Left lobe of liver (tissue), 2 donors: ENCODE measurements at places on chromosomes 12 and 14. TPM values are rescaled to one million over a fixed set of nuclear protein-coding genes. Genes with fewer than 3 reads are reported as not detected.

DNA sequence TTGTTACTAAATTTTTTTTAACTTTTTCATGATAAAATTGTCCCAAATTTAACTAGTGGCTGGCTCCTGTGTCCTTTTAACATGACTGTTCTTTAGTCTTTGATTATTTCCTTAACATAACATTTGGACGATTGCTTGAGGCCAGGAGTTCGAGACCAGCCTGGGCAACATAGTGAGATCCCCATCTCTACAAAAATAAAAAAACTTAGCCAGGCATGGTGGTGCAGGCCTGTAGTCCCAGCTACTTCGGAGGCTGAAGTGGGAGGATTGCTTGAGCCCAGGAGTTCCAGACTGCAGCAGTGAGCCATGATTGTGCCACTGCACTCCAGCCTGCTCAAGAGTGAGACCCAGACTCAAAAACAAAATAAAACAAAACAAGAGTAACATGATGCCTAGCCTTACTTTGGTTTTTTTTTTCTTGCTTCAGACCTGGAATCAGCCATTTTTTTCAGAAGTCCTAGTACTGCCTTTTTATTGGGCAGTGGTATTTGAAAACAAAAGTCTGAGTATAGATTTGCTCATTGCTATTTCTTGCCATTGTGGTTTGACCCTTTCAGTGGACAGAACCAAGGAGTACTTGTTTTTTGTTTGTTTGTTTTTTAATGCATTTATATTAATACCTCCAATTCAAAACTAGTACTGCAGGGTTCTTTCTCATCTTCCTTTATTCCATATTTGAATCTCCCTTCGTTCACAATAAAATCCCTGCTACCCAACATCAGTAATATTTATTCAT, 4.8 kb downstream of the TOGARAM1 start:
- DNase-seq, result no peak

MANSC4 gene
- total RNA-seq, result not detected

LGR5 gene
- 0.13 TPM for total RNA-seq

GRCh38 chr14:89408907-89409700, 7.9 kb downstream of the FOXN3 start:
- DNase-seq, result no peak

RTL1 gene
- not detected for total RNA-seq

RNASE12 gene
- total RNA-seq, result not detected

GPD1 gene
- total RNA-seq, result 129 TPM

SDR9C7 gene
- not detected for total RNA-seq

GALNT9 gene
- total RNA-seq, result not detected

SIX1 gene
- total RNA-seq, result not detected

DNA sequence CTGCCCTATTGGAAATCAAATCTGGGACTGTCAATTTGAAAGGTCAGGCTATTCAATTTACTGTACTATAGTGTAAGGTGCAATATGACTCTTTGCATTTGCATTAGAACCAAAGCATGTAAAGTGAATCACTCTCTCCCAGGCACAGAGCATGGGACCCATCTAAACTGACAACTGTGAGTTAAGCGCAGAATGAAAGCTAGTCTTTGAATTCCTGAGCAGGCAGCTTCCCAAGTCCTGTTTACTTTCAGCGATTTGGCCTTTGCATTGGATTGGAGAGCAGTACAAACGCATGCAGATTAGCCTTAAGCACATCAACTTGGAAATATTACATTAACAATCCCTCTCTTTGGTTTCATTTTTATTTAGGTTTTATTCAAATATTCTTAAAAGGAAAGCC, 74.6 kb downstream of the RERG start:
- no peak for DNase-seq

DNA sequence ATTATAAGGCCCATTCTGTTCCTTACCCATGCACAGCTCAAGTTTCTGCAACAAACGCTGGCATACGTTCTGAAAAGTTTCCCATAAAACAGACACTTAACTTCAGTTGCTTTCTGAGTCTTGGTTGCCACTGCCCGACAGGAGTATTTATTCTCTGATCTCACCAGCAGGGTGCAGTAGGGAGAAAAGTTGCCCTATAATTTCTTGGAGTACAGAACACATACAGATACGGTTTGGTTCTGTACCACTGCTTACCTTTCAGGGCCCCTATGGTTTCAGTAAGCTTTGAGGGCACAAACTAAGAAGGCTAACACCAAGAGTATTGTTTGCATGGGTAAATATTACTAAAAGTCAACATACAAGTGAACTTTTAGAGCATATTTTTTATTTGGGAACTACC, 77.9 kb downstream of the SPATA7 start:
- DNase-seq, result no peak

OASL gene
- 2.5 TPM for total RNA-seq

HRK gene
- not detected for total RNA-seq

DNA sequence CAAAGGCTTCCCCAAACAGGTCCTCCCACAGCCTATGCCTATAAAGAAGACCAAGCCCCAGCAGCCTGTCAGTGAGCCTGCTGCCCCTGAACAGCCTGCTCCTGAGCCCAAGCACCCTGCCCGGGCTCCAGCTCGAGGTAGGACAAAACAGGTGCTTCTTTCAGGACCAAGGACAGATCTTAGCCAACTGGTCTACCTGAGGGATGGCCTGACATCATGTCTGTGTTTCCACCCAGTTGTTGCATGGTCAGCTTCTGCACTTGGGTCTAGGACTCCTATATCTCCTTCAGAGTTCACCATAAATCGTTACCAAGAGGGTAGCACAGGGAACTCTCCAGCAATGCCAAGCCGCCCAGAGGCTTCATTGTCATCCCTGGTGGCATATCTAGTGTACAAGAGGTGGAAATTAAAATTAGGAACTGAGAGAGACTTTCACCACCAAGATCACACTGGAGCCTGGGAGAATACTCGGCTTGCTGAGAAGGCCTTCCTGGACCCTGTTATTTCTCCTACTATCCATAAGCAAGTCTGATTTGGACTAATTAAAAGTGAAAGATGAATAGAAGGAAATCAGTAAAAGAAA, 38.2 kb upstream of the OAS1 start:
- no peak for DNase-seq

DNA sequence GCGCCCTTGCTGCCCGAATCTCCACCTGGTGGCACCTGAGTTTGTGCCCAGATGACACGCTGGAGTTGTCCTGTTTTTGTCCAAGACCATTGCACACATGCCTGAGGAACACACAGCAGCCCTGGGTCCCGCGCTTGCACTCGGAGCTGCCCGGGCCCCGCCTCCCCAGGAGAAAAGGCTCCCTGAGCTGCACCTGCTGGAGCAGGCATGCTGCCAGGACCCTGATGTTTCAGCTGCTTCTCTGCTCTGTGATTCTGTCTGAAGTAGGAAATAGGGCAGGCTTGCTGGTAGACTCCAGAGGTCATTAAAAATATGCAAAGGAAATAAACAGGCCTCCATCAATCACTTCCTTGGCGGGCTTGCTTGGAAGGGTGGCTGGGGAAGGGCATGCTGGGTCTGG, 271.6 kb downstream of the CACNA1C start:
- no peak for DNase-seq

- no peak for DNase-seq
These were observed 69.3 kb downstream of the PRKD1 start for GRCh38 chr14:29858299-29858698.

GRCh38 chr12:93530358-93530757, 42.1 kb upstream of the SOCS2 start:
- no peak for DNase-seq

DNA sequence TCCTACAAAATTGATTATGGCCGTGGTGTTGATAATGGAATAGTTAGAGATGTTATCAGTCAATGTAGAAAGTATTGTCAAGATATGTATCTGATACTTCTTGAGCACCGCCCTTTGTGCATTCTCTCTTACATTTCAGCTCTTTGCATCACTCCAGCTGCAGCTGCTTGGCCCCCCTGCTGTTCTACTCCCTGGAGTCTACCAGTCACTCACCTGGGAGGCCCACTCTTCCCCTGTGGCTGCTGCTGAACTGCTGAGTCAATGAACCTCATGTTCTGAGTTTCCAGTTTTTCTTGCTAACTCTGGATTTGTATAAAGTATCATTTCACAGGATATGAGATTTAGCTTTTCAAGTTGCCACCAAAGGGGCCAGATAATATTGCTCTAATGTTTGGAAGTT, 312.8 kb upstream of the SLC16A7 start:
- DNase-seq, result no peak

GRCh38 chr14:35369701-35370191, 34.8 kb downstream of the NFKBIA start:
- no peak for DNase-seq

DNA sequence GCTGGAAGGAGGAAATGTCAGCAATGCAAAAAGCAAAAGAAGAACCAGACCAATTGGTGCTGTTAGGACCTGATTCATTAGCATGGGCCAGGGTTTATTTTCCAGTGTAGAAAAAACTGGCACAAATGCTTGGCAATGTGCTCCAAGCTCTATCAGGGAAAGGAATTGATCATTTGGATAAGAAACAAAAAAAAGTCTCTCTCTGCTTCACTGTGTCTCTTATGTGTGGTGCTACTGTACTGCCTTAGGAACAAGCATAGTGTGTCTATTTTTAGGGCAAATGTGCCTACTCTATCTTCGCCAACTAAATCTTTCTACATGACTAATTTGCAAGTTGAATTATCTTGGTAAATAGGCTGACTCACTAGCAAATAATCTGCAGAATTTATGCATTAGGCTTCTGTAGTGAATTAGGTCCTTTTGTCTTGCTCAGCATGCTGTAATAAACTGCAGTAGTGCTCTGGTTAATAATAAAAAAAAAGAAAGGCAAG, 236.7 kb downstream of the MDGA2 start:
- no peak for DNase-seq

DNA sequence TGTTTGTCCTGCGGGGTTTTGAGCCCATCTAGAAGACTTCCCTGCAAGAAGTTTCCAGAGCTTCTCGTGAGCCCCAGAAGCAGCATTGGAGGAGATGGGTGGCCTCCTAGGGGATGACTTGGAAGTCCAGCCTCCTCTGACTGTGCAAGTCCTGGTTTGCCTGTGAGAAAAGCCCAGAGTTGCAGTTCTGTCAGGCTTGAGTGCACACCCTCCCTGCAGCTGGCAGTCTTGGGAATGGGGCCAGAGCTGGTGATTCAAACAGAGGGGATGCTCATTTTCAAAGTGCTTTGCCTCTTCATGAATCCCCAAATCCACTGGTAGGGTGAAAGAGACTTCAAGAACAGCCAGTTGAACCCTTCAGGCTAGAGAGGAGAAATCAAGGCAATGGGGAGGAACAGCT, 3.9 kb upstream of the PPP1R1A start:
- no peak for DNase-seq

ANKRD33 gene
- total RNA-seq, result not detected

GRCh38 chr14:51507906-51508511, 143.7 kb upstream of the FRMD6 start:
- DNase-seq, result no peak

DNA sequence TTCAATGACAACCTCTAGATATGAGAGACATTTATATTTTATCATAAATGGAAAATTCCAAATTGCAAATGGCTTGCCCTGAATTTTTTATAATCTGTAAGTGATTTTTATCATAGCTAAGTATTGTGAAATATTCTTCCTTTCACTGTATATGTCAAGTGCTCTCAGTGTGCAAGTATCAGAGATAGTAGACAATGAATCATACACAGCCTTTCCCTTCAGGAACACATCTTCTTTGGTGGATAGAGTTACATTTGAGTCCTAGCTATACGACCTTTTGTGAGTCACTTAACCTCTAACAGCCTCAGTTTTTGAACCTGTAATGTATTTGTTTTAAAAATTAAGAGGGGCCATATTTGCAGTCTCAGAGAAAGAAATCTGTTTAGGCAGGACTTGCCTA, 350.7 kb upstream of the SEL1L start:
- DNase-seq, result no peak

- no peak for DNase-seq
These were observed 130.9 kb downstream of the GPR135 start for GRCh38 chr14:59334253-59334652.

DNA sequence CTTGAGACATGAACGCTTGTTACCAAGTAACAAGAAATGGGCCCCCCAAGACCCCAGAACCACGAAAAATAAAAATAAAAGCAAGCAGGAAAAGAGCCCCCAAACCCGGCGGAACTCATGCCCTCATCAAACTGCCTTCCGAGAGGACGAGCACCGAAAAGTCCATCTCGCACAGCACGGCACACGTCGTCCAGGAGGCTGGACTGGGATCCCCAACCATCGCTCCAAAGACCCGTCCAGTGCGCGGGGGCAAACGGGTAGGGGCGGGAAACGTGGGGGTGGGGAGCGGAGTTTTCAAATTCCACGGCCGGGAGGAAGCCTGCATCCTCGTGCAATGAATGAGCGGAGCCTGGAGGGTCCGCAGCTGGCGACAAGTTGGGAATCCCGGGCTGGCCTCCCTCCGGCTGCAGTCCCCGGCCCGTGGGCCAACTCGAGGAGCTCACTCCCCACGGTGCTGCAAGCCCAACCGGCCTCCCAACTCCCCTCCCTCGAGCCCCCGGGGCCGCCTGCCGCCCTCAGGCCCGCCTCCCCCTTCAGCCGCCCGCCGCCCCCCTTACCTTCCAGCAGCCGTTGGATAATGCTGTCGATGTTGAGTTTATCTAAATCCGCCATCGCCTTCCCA, 484 bp downstream of the PPP1CC start:
- peak; percentile 53 for DNase-seq

- no peak for DNase-seq
These were observed 38.4 kb upstream of the OR4E1 start for GRCh38 chr14:21712036-21712435.

DNA sequence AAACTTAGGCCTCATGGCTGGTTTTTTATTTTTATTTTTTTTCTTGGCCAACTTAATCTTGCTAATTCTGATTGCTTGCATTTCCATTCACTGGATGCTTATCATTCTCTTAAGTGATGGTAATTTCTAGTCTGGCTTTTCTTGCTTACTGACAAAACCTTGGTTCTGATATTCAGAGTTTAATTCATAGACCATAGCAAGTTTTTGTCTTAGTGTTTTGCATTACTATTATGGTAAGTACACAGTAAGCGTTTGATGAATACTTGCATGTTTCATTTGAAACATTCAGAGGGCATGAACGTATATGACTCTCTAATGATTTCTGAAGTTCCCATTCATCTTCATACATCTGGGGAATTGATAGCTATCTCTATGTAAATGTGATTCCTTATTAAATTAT, 55.8 kb downstream of the GPHN start:
- DNase-seq, result no peak

DNA sequence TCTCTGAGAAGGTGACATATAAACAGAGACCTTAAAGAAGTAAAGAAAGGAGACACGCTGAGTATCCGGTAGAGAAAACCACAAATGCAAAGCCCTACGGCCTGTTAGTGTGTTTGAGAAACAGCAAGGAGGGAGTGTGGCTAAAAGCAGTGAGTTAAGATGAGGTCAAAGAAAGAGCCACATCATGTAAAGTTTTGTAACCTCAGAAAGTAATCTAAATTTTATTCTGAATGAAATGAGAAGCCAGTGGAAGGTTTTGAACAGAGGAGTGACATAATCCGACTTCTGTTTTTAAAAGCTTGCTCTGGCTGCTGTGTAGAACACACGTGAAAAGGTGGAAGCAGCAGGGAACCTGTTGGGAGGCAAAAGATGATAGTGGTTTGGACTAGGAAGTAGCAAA, 32.6 kb downstream of the PPP2R5E start:
- no peak for DNase-seq

SLC38A4 gene
- total RNA-seq, result 518 TPM

SLC6A13 gene
- 91.6 TPM for total RNA-seq

PSMA3 gene
- 112 TPM for total RNA-seq

GRCh38 chr14:94795372-94795771, 25.5 kb upstream of the GSC start:
- no peak for DNase-seq
